ENCODE measurements at places on chromosomes 7 and 10.

DNA sequence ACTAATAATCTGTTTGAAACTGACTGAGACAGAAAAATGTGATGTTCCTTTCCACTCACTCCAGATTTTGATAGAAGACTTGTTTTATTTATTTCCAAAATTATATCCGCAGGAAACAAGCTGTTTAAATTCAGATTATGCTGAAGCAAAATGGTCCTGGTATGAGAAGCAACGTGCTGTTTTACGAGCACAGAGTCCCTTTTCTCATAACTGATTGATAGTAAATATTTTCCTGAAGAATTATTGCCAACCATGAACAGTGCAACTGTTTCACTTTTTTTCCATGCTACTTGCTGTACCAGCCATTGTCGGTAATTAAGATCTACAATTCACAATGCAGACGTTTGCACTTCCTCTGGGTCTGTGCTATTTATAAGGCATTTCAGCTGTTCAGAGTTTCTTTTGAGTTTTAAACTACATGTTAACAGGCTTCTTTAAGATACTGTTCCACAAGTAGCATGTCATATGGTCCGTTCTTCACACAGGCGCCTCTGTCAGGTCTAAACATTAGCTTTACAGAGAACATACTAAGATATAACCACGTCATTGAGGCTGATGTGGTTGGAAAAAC, 103.8 kb downstream of the POLL start:
- DNase-seq, result no peak

- DNase-seq, result no peak
These were observed 15.3 kb downstream of the PAPSS2 start for GRCh38 chr10:87674943-87675342.

- DNase-seq, result no peak
These were observed 147.3 kb downstream of the SEC23IP start for GRCh38 chr10:120039826-120040225.

DNA sequence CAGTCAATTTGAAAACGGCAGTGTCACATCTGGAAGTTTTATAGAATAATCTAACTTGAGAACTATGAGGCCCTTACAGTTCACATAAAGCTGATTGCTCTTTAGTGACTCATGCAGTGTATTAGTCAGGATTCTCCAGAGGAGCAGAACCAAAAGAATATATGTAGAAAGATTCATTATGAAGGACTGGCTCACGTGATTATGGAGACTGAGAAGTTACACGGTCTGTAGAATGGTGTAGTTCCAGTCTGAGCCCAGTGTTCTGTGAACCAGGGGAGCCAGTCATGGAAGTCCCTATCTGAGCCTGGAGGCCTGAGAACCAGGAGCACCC, 21.5 kb downstream of the RBM33 start:
- DNase-seq, result no peak

DNA sequence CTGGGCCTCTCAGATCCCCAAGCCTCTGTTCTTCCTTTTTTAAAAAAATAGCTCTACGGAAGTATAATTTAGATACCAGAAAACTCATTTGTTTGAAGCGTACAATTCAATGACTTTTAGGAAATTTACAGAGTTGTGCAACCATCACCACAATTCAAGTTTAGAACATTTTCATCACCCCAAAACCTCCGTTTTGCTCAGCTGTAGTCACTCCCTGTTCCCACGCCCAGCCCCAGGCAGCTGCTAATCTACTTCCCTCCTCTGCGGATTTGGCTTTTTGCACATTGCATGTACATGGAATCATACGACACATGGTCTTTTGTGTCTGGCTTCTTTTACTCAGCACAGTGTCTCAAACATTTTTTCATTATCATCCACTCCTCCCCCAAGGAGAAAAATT, 229.2 kb downstream of the TCF7L2 start:
- DNase-seq, result no peak

DNA sequence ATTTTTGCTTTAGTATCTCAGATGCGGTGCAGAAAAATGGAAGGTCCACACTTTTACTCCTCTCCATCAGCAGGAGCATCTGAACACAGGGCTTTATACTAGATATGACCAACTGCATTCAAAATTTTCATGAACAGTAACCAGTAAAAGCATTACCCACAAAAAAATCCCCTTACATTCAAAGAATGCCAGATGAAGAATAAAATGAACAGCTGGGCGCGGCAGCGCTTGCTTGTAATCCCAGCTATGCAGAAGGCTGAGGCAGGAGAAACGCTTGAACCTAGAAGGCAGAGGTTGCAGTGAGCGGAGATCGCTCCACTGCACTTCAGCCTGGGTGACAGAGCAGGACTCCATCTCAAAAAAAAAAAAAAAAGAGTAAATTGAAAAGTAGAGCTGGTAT, 3.1 kb downstream of the SAR1A start:
- no peak for DNase-seq

DNA sequence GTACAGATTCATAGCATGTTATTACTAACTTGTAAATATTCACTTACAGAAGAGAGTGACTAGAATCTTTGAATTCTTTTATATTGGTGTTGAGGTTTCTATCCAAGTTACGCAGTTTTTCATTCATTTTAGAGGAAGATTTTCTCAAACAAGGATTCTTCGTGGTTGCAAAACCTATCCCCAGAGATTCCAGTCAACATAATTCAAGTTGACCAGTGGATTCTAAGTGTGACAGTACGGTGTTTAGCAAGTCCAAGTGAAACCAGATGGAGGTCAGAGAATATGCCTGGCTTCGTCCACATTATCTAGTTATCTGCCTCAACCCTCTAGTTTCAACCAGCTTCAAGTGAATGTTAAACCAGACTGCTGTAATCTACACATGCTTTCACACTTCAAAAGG, 131.9 kb downstream of the SDK1 start:
- no peak for DNase-seq

DNA sequence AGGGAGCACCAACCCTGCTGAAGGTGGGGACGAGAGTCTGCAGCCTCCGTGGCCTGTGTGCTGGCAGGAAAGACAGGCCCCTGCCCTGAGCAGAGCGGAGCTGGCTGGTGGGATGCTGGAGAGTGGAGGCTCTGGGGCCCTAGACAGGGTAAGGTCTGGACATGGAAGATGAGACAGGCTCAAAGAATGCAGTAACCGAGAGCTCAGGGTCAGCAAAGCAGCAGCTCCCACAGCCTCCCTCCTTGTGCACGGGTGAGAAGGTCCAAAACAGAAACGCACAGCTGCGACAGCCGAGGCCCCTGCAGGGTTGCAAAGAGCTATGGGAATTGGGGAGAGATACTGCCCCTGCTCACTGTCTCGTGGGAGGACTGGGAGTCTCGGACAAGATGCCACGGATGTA, 80.5 kb downstream of the TNS3 start:
- DNase-seq, result no peak

- DNase-seq, result no peak
These were observed 38.1 kb downstream of the RELN start for GRCh38 chr7:103951311-103951710.

DNA sequence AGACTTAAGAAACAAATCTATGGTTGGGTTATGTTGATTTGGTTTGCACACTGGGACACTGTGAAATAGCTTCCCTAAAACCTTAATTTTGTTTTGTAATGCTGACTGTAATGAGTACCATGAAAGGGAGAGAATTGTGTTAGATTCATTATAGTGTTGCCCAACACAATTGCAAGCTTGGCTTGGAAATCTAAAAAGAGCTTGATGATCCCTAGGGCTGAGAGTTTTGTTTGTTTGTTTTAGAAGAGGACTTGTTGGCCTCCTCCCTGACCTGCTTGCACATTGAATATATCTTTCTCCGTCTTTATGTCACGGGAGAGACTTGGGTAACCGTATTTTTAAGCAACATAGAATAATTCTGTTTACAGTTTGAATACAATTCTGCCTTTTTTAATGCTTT, 410.1 kb downstream of the ARL4A start:
- DNase-seq, result no peak

GRCh38 chr7:100087055-100087750, 1.6 kb upstream of the COPS6 start:
- no peak for DNase-seq

DNA sequence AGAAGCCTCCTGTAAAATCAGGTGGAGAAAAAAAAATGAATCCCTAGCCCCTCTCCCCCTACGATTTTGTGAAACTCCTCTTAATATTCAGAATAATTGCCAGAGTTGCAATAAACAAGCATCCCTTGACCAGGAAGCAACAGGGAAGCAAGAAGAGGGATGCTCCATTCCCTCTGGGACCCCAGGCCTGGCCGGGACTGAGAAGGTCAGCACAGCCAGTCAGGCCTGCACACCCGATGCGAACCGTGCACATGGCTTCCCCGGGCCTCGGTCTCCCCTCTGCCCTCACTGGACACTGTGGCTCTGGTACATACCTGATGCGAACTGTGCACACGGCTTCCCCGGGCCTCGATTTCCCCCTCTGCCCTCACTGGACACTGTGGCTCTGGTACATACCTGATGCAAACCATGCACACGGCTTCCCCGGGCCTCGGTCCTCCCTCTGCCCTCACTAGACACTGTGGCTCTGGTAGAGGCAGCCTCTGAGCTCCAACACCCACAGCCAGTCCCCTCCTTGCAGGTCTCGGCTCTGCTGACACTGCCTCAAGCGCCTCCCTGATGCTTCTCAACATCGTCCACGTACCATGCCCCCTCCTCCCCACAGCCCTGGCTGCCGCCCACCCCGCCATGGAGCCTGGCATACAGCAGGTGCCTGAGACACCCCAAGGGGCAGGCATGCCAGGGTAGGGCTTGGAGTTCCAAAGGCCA, 138.6 kb downstream of the DIP2C start:
- no peak for DNase-seq

- no peak for DNase-seq
These were observed 85.4 kb downstream of the KCNMA1 start for GRCh38 chr10:77552252-77552651.

- peak; percentile 63 for DNase-seq
These were observed 34.5 kb upstream of the EBLN1 start for GRCh38 chr10:22252224-22252800.

DNA sequence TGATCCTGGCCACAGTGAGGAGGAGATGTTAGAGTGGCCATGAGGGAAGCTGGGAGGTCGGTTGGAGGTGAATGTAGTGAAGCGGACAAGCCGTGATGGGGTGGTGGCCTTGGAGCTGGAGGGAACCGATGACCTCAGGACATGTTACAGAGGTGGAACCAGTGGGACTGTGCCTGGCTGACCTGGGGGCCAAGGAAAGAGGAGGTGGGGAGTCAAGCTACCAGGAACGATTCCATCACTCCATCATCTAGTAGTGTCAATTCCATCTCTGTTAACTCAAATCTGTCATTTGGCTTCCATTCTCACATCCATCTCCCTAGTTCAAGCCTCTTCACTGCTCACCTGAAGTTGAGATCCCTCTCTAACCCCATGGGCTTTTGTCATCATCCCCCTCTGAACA, 102.4 kb upstream of the LYZL2 start:
- DNase-seq, result no peak

DNA sequence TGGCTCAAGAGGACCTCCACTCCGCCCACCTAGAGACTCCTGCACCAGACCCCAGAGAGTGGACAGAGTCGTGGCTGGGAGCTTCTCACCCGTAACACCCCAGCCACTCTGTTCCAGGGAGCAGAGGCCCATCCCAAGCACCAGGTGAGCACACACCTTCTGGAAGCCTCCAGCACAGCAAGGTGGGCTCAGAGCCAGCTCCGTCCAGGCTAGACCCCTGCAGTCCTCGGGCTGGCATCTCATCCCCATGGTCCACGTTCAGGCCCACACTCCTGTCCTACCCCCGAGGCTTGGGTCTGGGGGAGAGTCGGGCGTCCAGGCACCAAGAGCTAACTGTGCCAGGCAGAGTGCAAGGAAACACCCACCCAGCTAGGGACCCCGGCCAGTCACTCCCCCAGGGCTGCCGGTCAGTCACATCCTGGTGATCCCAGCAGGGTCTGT, 13.2 kb downstream of the PDGFA start:
- no peak for DNase-seq

DNA sequence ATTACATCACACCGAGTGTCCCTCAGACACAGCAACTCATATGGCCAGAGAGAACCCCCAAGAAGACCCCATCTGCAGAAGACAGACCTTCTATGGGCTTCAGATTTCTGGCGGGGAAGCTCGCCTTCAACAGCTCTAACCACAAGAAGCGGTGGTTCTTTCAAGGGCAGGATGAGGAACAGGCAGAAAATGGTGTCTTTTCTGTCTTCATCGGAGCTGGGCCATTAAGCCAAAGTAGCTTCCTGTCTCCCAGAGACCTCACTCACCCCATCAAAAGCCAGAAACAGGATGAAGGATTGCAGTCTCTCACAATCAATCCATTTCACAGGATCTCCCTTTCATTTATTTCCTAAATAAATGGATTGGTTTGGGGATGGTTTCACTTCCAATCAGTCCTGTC, 149.1 kb downstream of the HERPUD2 start:
- DNase-seq, result no peak

DNA sequence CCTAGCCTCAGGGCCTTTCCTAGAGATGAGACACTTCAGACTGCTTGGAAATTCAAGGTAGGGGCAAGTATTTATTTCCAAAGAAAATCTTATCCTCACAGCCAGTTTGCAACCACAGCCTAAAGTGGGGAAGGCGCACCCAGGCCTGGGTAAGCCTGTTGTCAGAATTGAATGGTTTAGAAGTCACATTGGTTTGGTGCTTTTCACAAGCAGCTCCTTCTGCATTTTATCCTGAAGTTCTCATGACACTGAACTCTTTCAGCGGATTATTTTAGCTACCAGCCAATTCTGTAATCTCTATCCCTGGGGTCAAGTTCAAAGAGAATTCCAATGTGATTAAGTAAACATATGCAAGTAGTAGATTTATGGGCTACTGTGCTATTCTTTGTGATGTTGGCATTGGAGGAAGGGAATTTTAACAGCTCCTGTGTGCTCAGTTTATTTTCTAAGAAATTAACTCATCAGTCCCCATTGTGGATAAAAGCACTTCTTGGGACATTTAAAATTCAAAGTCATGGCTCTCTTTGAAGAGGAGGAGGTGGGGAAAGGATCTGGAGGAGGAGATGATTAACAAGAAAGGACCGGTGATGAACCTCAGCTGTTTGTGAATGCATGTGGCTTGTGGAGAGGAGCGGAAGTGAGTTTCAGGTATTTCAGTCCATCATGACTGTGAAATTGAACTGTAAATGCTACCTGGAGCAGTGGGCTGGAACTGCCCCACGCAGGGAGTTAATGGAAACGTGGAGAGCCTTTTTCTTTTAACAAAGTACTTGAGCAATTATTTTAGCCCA, 90.2 kb upstream of the CACUL1 start:
- DNase-seq, result no peak

- no peak for DNase-seq
These were observed 254.9 kb downstream of the TEX36 start for GRCh38 chr10:125428054-125428453.

- no peak for DNase-seq
These were observed 449.9 kb downstream of the POM121L12 start for GRCh38 chr7:53485354-53485753.
